ENCODE measurements at places on chromosomes 3 and 15. TPM values are rescaled to one million over a fixed set of nuclear protein-coding genes. Genes with fewer than 3 reads are reported as not detected.

- no peaks in the 10 kb centered on the region for H3K4me1 ChIP-seq
- H3K27me3 ChIP-seq, result no peaks in the 10 kb centered on the region
- no peak for DNase-seq
These were observed 110.7 kb upstream of the EPHA3 start for GRCh38 chr3:88996691-88997090.

DNA sequence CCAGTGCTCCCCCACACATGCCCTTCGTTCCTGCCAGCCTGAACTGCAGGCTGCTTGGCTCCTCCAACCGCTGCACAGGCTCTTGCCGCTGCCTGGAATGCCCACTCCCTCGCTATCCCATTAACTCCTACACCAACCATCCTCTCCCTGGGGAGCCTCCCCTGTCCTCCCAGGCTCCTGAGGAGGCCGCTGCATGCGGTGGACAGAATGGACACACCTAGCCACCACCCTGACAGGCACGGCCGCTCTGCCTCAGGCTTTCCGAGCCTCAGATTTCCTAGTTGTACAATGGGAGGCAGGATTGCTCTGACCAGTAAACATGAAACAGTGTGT lies 2.3 kb downstream of the PLXNB1 start:
- H3K36me3 ChIP-seq, result no peaks in the 10 kb centered on the region
- H3K4me3 ChIP-seq, result no peak overlapping the region
- H3K27ac ChIP-seq, result no peak overlapping the region
- peaks cover 6% of the 10 kb centered on the region for H3K4me1 ChIP-seq
- no peak for DNase-seq
- H3K27me3 ChIP-seq, result no peaks in the 10 kb centered on the region

DNA sequence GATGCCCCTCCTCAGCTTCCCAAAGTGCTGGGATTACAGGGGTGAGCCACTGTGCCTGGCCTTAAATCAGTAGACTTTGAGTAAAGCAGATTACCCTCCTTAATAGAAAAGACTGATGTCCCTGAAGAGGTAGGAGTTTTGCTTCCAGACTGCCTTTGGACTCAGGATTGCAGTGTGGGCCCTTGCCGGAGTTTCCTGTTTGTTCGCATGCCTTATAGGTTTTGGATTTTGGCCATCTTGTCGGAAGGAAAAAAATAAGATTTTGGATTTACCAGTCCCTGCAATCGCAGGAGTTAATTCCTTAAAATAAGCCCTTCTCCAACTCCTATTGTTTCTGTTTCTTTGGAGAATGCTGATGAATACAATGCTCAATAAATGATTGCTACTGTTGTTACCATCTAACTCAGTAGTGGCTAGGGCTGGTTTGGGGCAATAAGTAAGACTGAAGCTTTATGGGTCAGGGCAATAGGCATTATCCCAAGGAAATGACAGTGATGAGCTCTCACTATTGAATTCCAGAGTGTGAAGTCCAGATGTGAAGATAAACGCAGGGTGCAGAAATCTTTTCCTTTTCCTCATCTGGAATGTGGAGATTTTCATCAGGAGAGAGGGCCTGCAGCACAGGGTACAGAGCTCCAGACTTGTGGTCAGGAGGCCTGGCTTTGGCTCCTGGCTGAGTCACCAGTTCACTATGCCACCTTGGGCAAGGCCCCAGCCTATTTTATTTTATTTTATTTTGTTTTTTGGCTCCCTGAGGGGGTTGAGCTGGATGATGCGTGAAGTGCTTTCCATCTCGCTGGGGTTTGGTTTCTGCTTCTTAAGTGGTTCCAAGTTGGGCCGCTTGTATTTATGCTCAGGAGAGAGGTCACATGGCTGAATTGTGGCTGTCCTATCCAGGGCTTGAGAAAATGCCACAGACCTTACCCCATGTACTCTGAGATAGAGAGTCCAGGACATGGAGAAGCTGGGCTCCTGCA lies 25.3 kb downstream of the FOXL2 start:
- peaks cover 3% of the 10 kb centered on the region for H3K4me1 ChIP-seq
- H3K27ac ChIP-seq, result no peak overlapping the region
- H3K4me3 ChIP-seq, result no peak overlapping the region
- H3K36me3 ChIP-seq, result no peaks in the 10 kb centered on the region
- H3K27me3 ChIP-seq, result no peaks in the 10 kb centered on the region
- no peak for DNase-seq

- peak overlapping the region; percentile 78 for H3K4me3 ChIP-seq
- H3K4me1 ChIP-seq, result peaks cover 14% of the 10 kb centered on the region
- DNase-seq, result peak; percentile 47
- peak overlapping the region; percentile 73 for H3K27ac ChIP-seq
- H3K36me3 ChIP-seq, result peaks cover 13% of the 10 kb centered on the region
These were observed 791 bp downstream of the GYG1 start for GRCh38 chr3:148992027-148992634.

GRCh38 chr3:64460877-64461276 lies 226.9 kb downstream of the ADAMTS9 start:
- H3K4me1 ChIP-seq, result no peaks in the 10 kb centered on the region
- H3K27me3 ChIP-seq, result no peaks in the 10 kb centered on the region
- no peaks in the 10 kb centered on the region for H3K36me3 ChIP-seq

DNA sequence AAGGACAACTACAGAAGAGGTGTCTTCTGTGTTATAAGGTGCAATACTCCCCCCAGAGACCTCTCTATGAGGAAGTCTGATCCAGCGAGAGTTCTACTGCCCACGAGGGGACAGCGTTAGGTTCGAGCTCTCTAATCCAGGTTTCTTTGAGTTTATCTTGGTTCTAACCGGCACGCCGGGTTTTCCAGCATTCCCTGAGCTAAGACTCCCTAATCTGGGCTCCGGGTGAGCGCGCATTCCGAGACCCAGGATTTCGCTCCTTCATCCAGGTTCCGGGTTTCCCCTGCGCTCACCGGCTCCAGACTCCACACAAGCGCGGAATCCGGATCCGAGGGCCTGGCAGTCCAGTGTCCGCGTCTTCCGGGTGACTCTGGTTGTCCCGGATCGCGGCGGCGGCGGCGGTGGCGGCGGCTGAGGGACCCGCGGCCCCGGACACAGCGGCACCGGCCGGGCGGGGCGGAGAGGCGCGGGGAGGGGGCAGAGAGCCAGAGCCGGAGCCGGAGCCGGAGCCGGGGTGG lies at the start of gene ZNF609:
TSS of gene ZNF609 (plus strand) at position 373 of the 518 bp plus-strand sequence. CDS start 38,842 bp downstream, outside the sequence.
- peak within 1 kb of the TSS; percentile 57 for H3K4me3 ChIP-seq
- peak; percentile 89 for DNase-seq
- peak within 1 kb of the TSS; percentile 53 for H3K27ac ChIP-seq
- H3K36me3 ChIP-seq, result no peaks in the 10 kb centered on the region

- no peaks in the 10 kb centered on the region for H3K27me3 ChIP-seq
- no peak overlapping the region for H3K4me3 ChIP-seq
- H3K36me3 ChIP-seq, result no peaks in the 10 kb centered on the region
These were observed 2.9 kb downstream of the TICRR start for GRCh38 chr15:89578146-89578545.

GRCh38 chr15:59687836-59688235 lies 1.3 kb downstream of the BNIP2 start:
- peak overlapping the region; percentile 98 for H3K27ac ChIP-seq
- peak; percentile 67 for DNase-seq
- no peaks in the 10 kb centered on the region for H3K27me3 ChIP-seq

- peaks cover 72% of the 10 kb centered on the region for H3K4me1 ChIP-seq
- H3K27ac ChIP-seq, result peak overlapping the region; percentile 90
- DNase-seq, result no peak
- H3K27me3 ChIP-seq, result no peaks in the 10 kb centered on the region
- peaks cover 2% of the 10 kb centered on the region for H3K36me3 ChIP-seq
- H3K4me3 ChIP-seq, result no peak overlapping the region
These were observed 76.6 kb downstream of the RBPMS2 start for GRCh38 chr15:64698823-64699222.

- peak overlapping the region; percentile 59 for H3K4me3 ChIP-seq
- no peaks in the 10 kb centered on the region for H3K36me3 ChIP-seq
- H3K27ac ChIP-seq, result no peak overlapping the region
- no peaks in the 10 kb centered on the region for H3K27me3 ChIP-seq
These were observed 27.5 kb downstream of the NR1I2 start for GRCh38 chr3:119809249-119810017.

DNA sequence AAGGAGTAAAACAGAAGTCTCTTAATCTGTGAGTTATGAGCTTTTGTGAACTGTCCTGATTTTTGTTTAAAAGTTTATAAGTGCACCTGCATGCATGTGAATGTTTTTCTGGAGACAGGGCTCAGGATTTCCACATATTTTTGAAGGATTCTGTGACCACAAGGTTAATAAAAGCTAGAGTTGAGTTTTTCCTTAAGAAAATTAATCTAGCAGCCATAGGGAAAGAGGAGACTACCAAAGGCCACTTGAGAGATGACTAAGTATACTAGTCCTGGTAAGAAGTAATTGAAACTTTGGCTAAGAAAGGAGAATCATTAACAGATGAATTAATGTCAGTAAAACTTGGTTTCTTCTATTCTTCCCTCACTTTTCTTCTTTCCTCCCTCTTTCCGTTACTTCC lies 176.8 kb upstream of the EPHA3 start:
- no peaks in the 10 kb centered on the region for H3K27me3 ChIP-seq
- H3K4me3 ChIP-seq, result no peak overlapping the region
- no peaks in the 10 kb centered on the region for H3K36me3 ChIP-seq
- H3K4me1 ChIP-seq, result no peaks in the 10 kb centered on the region
- H3K27ac ChIP-seq, result no peak overlapping the region

Gene BCL2A1
- total RNA-seq, result 32.9 TPM

Gene CFAP20DC
- total RNA-seq, result 0.83 TPM

Gene IGDCC3
- not detected for total RNA-seq

Gene CPB1
- not detected for total RNA-seq

Gene MUC13
- total RNA-seq, result not detected

Gene CLDN16
- not detected for total RNA-seq
